ENCODE measurements at places on chromosomes 6 and 20. TPM values are rescaled to one million over a fixed set of nuclear protein-coding genes. Genes with fewer than 3 reads are reported as not detected.

DNA sequence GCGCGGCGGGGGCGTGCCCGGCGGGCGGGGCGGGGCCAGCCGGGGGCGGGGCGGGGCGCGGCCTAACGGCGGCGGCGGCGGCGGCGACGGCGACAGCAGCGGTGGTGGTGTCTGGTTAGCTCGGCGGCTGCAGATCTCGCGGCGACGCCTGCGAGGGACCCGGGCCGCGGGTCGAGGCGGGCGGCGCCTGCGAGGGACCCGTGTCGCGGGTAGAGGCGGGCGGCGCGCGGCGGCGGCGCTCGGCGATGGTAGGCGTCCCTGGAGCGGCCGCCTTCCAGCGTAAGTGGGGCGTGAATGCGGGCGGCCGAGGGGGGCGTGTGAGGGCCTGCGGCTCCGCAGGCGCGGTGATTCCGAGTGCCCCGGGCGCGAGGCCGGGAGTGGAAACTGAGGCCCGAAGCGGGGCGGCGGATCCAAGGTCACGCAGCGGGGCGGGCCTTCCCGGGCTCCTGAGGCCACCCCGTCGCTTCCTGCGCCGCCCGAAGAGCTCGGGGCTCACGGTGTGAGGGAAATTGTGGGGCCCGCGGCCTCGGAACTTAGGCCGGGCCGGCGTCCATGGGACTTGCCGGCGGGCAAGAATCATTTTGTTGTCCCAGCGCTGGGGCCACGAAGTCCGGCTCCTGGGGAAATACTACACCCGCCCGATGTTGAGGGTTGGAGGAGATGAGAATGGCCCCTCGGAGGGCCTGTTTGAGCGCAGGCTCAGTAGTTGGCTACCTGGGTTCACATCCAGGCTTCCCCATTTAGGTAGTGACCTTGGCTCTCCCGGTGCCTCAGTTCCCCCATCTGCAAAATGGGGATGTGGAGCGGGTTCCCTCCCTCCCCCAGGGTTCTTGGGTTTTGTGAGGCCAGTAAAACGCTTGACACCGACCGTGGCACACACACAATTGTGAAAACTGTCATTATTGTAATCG lies at the start of gene CBFA2T2:
CBFA2T2 (plus strand) TSS at position 74 of the 911 bp plus-strand sequence; CDS start at position 246, 172 bp downstream.
- no peaks in the 10 kb centered on the region for H3K36me3 ChIP-seq
- peaks cover 4% of the 10 kb centered on the region for H3K4me1 ChIP-seq
- no peak for DNase-seq

GRCh38 chr6:63742060-63742459 lies 106.5 kb downstream of the PHF3 start:
- no peaks in the 10 kb centered on the region for H3K27me3 ChIP-seq
- no peak overlapping the region for H3K4me3 ChIP-seq
- no peak overlapping the region for H3K27ac ChIP-seq
- no peaks in the 10 kb centered on the region for H3K4me1 ChIP-seq

- no peak for DNase-seq
- H3K27me3 ChIP-seq: peaks cover 40% of the 10 kb centered on the region
- peaks cover 19% of the 10 kb centered on the region for H3K4me1 ChIP-seq
- no peaks in the 10 kb centered on the region for H3K36me3 ChIP-seq
- no peak overlapping the region for H3K4me3 ChIP-seq
- no peak overlapping the region for H3K27ac ChIP-seq
Measured at GRCh38 chr6:50722829-50723554, 9.7 kb downstream of the TFAP2D start.

DNA sequence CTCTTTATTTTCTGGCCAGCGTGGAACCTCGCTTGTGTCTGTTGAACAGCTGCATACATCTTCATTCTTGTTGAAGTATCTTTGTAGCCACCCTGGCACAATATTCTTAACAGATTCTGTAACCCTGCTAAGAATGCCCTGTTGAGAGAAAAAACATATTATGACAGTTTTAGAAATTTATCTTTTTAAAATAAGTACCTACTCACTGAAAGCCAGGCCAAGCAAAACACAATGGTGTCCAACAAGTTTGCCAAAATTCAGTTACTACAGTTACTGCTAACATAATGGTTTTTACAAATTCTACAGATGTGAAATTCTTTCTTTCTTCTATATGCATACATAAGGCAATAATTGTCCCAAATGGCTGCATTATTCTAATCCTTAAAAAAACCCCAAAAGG lies 18.2 kb downstream of the NUP153 start:
- peaks cover 10% of the 10 kb centered on the region for H3K4me1 ChIP-seq
- no peaks in the 10 kb centered on the region for H3K36me3 ChIP-seq
- H3K27me3 ChIP-seq: no peaks in the 10 kb centered on the region
- peak overlapping the region; percentile 52 for H3K27ac ChIP-seq
- H3K4me3 ChIP-seq: no peak overlapping the region

DNA sequence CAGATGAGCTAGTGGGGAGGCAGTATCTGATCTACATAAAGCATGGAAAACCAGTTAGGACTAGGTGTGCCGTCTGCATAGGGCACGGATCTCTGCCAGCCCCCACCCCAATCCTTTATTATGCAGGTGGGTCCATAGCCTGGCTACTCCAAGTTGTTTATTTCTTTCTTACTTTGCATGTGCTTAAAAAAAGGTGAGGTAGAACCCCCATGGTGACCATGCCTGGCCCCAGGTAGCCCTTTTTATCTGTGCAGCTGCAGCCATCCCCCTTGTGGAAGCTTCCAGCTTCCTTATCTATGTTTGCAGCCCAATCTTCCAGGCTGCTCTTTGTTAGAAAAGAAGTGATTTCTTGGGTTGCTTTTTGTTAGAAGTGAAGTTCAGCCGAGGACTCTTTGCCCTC lies 9.0 kb upstream of the TREM2 start:
- no peak for DNase-seq
- H3K4me1 ChIP-seq: no peaks in the 10 kb centered on the region
- no peak overlapping the region for H3K27ac ChIP-seq
- no peaks in the 10 kb centered on the region for H3K36me3 ChIP-seq
- H3K27me3 ChIP-seq: peaks cover 2% of the 10 kb centered on the region
- H3K4me3 ChIP-seq: no peak overlapping the region

GRCh38 chr6:11392778-11393507 lies 144.6 kb upstream of the TMEM170B start:
- H3K4me3 ChIP-seq: no peak overlapping the region
- no peak for DNase-seq
- H3K27me3 ChIP-seq: peaks cover 3% of the 10 kb centered on the region
- H3K4me1 ChIP-seq: no peaks in the 10 kb centered on the region
- H3K27ac ChIP-seq: no peak overlapping the region

DNA sequence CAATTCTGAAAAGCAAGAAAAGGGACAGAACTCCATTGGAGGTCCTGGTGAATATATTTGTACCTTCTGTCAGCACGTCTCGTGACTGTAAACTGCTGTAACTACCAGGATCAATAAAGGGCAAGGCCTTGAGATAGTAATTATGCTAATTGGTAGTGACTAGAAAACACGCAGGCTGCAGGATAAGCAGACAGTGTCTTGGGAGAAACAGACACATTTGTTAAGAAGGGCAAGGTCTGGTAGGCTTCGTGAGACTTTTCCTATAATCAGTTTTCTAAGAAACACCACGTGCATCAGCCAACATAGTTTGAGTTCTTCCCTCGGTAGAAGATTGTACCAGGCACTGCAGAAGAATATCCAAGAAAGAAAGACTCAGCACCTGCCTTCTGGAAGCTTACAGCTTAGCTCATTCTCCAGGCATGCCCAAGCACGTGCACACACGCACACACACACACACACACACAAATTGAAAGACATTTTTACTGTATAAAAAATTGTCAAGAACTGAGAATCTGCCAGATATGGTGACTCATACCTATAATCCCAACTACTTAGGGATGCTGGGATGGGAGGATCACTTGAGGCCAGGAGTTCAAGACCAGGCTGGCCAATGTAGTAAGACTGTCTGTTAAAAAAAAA lies 167.0 kb upstream of the SASH1 start:
- H3K4me1 ChIP-seq: peaks cover 9% of the 10 kb centered on the region
- DNase-seq: no peak
- peak overlapping the region; percentile 9 for H3K4me3 ChIP-seq
- H3K27ac ChIP-seq: peak overlapping the region; percentile 83
- H3K27me3 ChIP-seq: no peaks in the 10 kb centered on the region
- H3K36me3 ChIP-seq: no peaks in the 10 kb centered on the region

GRCh38 chr6:146670161-146670560 lies 71.4 kb downstream of the ADGB start:
- H3K27me3 ChIP-seq: no peaks in the 10 kb centered on the region
- no peak overlapping the region for H3K27ac ChIP-seq

DNA sequence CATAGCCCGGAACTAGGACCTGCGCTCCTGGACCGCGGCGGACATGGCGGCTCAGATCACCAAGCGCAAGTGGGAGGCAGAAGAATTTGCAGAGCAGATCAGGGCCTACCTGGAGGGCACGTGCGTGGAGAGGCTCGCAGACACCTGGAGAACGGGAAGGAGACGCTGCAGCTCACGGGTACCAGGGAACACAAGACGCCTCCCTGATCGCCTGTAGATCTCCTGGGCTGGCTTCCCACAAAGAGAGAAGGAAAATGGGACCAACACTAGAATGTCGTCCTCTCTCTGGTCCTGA lies 15.1 kb upstream of the HLA-A start:
- peaks cover 10% of the 10 kb centered on the region for H3K4me1 ChIP-seq
- peaks cover 9% of the 10 kb centered on the region for H3K27me3 ChIP-seq
- peak overlapping the region; percentile 88 for H3K4me3 ChIP-seq
- H3K36me3 ChIP-seq: no peaks in the 10 kb centered on the region
- peak overlapping the region; percentile 68 for H3K27ac ChIP-seq

- H3K4me3 ChIP-seq: no peak overlapping the region
- H3K36me3 ChIP-seq: no peaks in the 10 kb centered on the region
- no peak for DNase-seq
- H3K4me1 ChIP-seq: peaks cover 10% of the 10 kb centered on the region
- H3K27ac ChIP-seq: no peak overlapping the region
Measured at GRCh38 chr6:131065824-131066171, 2.8 kb upstream of the EPB41L2 start.

GRCh38 chr20:21554985-21555384 lies 41.1 kb upstream of the NKX2-2 start:
- no peak overlapping the region for H3K4me3 ChIP-seq
- no peaks in the 10 kb centered on the region for H3K27me3 ChIP-seq
- no peak overlapping the region for H3K27ac ChIP-seq
- no peaks in the 10 kb centered on the region for H3K4me1 ChIP-seq

DNA sequence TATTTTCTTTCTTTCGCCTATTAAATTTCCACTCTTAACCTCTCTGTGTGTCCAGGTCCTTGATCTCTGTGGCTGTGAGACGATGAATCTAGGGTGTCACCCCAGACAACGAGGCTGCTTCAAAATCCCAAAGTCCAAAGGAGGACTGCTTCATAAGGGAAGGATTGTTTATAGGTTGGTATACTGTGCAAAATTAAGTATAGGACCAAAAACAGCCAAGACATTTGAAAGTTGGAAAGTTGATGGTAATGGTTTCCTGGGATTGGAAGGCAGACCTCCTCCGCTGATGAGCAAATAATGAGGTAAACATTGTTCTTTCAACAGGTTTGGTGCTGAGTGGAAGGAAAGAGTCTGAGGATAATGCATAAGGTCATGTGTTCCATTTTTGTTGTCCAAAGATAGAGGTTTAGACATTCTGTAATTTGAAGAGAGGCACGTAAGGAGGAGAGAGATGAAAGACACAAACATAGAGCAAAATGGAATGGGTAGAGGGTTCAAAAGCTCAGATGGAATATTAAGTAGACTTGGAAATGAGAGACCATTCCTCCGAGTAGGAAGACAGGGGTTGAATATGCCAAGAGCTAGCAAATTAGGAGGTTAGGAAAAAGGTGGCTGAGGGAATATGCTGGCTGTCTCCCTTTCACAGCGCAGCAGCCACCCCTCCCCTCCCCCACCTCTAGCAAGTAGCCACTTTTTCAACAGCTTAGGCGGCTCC lies 24.8 kb downstream of the ZNF311 start:
- H3K27ac ChIP-seq: no peak overlapping the region
- H3K4me3 ChIP-seq: peak overlapping the region; percentile 90
- H3K4me1 ChIP-seq: peaks cover 7% of the 10 kb centered on the region

DNA sequence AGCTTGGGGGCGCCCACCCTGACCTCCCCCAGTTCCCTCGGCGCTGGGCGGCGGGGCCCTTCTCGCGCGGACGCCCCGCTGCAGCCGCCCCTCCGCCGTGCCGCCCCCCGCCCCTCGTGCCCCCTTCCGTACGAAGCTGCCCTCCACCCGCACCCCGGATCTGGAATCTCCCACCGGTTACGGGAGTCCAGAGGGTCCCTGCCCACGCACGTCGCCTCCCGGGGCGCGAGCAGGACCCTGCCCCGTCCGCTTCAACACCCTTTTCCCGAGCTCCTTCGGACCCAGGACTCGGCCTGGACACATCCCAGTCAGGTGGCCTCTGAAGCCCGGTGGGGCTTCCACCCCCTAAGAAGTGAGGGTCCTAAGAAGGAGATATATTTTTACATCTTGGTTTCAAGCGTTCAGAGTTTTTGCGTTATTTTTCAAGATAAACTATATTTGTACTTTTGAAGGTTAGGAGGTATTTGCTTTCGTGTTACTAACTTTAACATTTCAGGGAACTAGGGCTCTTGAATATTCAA lies 506 bp downstream of the ARFGAP1 start:
- peaks cover 23% of the 10 kb centered on the region for H3K4me1 ChIP-seq
- H3K27ac ChIP-seq: no peak overlapping the region
- no peak for DNase-seq
- H3K27me3 ChIP-seq: peaks cover 13% of the 10 kb centered on the region
- H3K36me3 ChIP-seq: no peaks in the 10 kb centered on the region

- H3K27me3 ChIP-seq: no peaks in the 10 kb centered on the region
- H3K36me3 ChIP-seq: no peaks in the 10 kb centered on the region
- DNase-seq: peak; percentile 73
- H3K4me1 ChIP-seq: peaks cover 8% of the 10 kb centered on the region
- H3K4me3 ChIP-seq: no peak overlapping the region
Measured at GRCh38 chr20:17431621-17432364, 99.4 kb downstream of the BFSP1 start.

DNA sequence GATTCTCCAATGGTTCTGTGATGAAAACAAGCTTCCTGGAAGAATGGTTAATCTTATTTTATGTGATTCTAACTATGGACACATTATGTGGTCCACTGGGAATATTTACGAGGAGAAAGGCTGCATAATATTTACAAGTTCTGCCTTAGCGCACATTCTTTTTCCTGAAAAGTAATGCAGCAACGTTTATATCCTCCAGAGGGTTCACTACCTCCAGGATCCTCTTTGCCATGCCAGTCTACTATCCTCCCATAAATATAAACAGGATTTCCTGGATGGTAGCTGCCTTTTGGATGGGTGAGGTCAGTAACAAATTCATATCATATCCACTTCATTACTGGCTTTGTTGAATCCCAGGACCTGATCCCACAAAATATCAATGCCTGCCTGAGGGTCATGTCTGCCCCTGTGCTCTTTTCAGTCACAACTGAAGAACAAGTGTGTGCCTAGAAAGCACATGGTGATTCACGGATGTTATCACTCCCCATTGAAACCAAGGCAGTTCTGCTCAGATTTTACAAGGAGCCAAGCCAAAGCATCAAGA lies 30.4 kb downstream of the ADGRF5 start:
- no peaks in the 10 kb centered on the region for H3K27me3 ChIP-seq
- no peaks in the 10 kb centered on the region for H3K36me3 ChIP-seq
- no peak for DNase-seq
- no peak overlapping the region for H3K27ac ChIP-seq

GRCh38 chr6:85997206-85997605 lies 354.5 kb upstream of the SYNCRIP start:
- H3K4me3 ChIP-seq: no peak overlapping the region
- H3K4me1 ChIP-seq: no peaks in the 10 kb centered on the region
- H3K27ac ChIP-seq: no peak overlapping the region

GRCh38 chr6:119313937-119314884 lies 35.4 kb downstream of the MAN1A1 start:
- no peaks in the 10 kb centered on the region for H3K27me3 ChIP-seq
- H3K27ac ChIP-seq: no peak overlapping the region
- no peak for DNase-seq
- peaks cover 11% of the 10 kb centered on the region for H3K4me1 ChIP-seq

SMPDL3A gene
- 10.0 TPM for total RNA-seq

RAMACL gene
- total RNA-seq: 9.5 TPM

PHACTR2 gene
- 9.7 TPM for total RNA-seq

MTFR2 gene
- 1.9 TPM for total RNA-seq

PPIL6 gene
- total RNA-seq: 0.83 TPM

ADGRF5 gene
- 0.37 TPM for total RNA-seq

FKBP5 gene
- 10.6 TPM for total RNA-seq

KCNB1 gene
- total RNA-seq: 3.1 TPM

SSR1 gene
- total RNA-seq: 113 TPM
